ENCODE measurements at places on chromosomes 4 and X.

GRCh38 chrX:130705591-130705990 is 197.4 kb downstream of the ENOX2 start:
- no peak for DNase-seq

DNA sequence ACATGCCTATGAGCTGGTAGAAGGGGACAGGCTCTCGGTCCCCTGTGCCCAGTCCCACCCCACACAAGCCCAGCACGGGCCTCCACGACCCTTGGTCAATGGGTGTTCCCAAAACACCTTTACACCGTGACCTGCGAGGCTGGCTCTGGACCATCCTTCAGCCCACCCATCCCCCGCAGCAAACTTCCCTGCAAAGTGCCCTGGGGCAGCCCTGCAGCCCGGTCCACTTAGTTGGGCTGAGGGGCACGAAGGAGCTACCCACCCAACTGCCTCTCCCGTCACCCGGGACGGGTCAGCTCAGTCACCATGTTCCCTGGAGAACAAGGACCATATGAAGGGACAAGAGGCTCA is 23.4 kb downstream of the WDR1 start:
- DNase-seq, result no peak

DNA sequence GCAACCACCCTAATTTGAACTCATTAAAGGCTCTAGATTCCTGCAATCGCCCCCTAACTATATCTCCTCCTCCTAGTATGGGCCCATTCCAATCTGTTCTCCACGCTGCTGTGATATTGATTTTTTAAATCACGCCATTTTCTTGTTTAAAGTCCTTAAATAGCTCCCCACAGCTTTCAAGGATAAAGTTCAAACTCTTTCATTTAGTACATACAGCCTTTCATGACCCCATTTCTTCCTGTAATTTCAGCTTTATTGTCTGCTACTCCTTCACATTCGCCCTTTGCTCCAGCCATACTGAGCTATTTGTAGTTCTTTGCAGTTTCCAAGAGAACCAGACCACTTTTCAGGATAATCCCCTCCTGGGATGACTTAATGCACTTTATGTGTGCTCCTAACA is 118.5 kb downstream of the GC start:
- DNase-seq, result no peak

DNA sequence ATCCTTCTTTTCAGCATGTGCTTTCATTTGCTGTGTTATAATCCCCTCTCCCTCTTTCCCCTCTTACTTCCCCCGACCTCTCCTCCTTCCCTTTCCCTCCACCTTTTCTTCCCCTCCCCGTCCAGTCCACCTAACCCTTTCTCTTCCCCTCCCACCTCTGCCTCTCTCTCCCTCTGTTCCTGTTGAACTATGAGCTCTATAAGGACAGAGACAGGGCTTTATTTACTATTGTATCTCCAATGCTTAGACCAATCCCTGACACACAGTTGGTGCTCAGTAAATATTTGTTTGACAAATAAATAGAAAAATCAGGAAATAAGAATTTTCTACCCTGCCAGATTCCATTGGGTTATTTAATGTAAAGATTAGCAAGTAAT is 60.8 kb downstream of the EGF start:
- no peak for DNase-seq

- DNase-seq, result no peak
Observed at GRCh38 chr4:7427361-7427760, 7.4 kb downstream of the PSAPL1 start.

Measured in kidney (tissue), 22 donors.